BJ (cell line): ENCODE measurements at places on chromosomes 5 and 9.

GRCh38 chr9:135471791-135472640 lies 7.6 kb upstream of the PPP1R26 start:
- DNase-seq = no peak

- no peak for DNase-seq
Measured at GRCh38 chr5:120164986-120165385, 299.1 kb upstream of the PRR16 start.

DNA sequence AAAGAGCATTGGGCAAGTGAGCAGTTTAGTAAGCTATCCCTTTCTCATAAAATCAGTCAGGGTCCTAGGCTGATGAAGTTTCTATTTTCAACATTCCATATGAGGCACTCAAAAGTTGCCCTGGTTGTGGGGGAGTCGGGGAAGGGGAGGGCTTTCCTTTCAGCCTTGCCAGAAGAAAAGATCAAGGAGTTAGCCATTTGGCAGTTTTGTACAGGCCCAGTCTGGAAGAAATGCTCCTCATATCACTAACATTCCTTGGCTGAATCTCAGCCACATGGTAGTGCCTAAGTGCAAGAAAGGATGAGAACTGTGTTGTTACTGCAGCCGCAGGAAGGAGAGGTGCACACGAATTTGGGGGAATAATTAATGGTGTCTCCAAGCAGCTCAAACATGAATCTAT lies 60.8 kb downstream of the ZNF474 start:
- no peak for DNase-seq

GRCh38 chr5:152376886-152377285 lies 28.2 kb downstream of the NMUR2 start:
- DNase-seq = no peak

GRCh38 chr5:57476601-57477056 lies 6.0 kb downstream of the ACTBL2 start:
- no peak for DNase-seq

DNA sequence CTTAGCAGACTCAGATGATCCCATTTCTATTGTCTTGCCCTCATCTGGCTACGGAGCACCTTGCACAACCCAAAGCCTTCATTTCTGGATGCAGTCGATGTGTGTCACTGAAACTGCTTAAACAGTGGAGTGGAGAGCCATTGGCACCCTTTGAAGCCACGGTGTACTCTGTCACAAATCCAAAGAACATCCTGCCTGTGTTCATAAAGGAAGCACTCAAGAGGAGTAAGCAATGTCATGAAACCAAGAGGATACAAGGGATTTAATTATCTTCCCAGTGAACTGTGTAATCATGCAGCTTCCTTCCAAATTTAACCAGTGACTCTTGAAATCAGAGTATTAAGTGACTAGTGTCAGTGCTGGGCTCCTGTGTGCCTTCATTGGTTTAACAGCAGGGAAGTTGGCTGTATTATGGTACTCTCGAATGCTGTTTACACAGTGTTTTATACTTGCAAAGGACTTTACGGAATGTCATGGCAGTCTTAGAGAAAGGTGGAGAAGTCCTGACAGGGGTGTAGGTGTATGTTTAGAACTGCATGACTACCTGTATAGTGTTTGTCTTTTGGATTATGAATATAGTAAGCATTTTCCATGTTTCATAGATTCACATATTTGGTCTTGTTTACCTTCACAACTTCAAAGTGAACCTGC lies 41.9 kb downstream of the CD180 start:
- DNase-seq = no peak

DNA sequence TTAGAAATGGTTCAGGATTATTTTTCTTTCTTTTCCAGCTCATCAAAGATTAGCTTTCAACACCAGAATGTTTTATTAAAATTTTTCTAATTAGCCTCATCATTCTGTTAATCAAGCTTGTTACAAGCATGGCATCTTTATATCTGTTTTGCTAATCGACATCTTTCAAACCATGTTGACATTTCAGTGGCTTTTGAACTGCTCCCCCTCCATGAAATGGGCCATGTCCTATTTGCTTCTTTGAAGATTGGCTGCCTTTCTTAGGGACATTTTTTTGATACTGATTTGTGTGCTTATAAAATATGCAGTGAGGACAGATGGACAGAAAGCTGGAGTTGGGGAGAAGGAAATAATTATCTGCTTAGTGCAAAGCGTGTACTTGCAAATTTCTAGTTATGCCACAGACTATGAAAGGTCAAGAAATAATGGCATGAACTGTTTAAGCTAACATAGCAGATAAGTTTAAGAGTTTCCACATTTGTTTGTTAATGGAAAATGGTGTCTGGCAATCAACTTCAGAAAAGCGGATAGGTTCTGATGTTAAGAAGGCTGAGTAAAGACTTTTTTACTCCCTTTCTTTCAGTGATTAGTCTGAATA lies 27.5 kb downstream of the BTF3 start:
- DNase-seq = no peak

DNA sequence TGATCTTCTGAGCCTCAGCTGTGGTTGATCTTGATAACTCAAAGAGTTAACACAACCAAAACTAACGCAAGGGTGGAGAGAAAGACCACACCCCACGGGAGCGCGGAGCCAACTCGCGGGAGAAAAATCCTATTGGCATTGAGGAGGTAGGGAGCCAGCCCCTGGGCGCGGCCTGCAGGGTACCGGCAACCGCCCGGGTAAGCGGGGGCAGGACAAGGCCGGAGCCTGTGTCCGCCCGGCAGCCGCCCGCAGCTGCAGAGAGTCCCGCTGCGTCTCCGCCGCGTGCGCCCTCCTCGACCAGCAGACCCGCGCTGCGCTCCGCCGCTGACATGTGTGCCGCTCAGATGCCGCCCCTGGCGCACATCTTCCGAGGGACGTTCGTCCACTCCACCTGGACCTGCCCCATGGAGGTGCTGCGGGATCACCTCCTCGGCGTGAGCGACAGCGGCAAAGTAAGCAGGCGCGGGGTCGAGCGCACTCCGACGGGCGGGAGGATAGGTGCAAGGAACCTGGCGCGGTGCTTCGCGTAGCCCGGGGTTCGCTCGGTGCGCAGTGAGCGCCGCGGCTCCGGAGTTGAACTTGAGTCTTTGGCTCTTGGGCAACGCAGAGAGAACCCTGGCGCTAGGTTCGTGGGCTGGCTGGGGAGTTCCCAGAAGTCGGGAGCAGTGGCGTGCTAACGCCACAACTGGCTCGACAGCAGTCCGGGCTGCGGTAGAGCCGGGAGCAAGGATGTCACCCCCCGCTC lies at the start of gene GDA:
TSS of gene GDA (plus strand) at position 210 of the 745 bp plus-strand sequence. CDS start at position 330, 120 bp downstream.
- no peak for DNase-seq

- no peak for DNase-seq
Measured at GRCh38 chr5:87650284-87650683, 237.6 kb upstream of the CCNH start.

- DNase-seq = no peak
Measured at GRCh38 chr5:100852988-100853449, 50.1 kb downstream of the ST8SIA4 start.

DNA sequence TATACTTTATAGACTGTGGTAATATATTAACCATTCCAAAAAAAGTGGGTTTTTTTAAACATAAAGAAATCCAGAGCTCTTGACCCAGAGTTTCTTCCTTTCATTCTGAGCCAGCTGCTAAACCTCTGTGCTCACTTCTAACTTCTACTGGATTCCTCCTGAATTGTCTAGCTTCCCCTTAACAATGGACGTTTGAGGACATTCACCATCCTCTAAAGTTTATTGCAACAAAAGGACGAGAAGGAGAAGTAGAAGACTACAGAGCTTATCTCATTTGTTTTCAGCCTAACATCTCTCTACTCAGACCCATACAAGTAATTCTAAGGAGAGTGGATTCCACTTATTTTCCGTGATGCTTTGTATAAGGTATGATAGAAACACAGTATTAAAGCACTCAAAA lies 284.2 kb downstream of the MAST4 start:
- no peak for DNase-seq

- DNase-seq = no peak
Measured at GRCh38 chr5:63961125-63961597, 1.1 kb downstream of the HTR1A start.

DNA sequence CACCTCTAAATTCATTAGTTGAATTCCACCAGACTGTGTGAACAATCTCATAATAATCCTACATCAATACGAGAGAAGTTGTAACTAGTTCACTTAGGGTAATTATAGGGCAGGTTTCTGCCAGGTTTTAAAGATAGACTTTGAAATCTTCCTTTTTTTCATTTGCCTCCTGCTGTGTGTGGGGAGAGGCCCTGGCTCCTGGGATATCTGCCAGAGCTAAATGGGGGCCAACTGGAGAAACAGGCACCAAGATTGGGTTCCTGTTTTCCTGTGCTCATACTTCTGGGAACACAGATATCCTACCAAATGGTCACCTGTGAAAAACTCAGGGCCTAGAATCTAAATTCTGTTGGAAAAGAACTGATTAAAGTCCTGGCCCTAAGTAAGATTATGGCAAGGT lies 42.3 kb downstream of the SH3RF2 start:
- DNase-seq = no peak

DNA sequence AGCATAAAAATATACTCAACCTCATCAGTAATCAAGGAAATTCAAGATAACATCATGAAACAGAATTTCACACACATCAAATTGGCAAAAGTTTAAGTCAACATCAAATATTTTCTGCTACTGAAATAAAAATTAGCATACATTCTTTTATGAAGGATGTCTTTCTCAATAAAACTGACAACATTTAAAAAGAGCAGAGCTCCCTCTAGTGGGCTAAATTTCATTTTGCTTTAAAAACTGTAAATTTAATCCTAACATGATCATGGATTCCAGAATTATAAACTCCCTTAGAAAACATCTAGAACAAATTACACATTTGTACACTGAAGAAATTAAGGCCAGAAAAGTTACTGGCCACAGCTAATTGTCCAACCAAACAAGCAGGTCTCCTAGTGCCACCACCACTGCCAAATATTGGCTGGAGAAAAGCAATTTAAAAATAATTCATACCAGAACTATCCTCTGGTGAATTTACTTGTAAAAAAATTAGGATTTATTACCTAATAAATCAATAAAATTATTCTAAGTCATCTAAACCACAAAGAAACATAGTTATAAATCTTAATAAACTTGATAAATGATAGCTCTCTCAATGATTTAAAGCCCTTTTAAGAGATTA lies 31.2 kb downstream of the DEPDC1B start:
- no peak for DNase-seq

- no peak for DNase-seq
Measured at GRCh38 chr5:14457476-14457875, 124.1 kb upstream of the OTULINL start.

DNA sequence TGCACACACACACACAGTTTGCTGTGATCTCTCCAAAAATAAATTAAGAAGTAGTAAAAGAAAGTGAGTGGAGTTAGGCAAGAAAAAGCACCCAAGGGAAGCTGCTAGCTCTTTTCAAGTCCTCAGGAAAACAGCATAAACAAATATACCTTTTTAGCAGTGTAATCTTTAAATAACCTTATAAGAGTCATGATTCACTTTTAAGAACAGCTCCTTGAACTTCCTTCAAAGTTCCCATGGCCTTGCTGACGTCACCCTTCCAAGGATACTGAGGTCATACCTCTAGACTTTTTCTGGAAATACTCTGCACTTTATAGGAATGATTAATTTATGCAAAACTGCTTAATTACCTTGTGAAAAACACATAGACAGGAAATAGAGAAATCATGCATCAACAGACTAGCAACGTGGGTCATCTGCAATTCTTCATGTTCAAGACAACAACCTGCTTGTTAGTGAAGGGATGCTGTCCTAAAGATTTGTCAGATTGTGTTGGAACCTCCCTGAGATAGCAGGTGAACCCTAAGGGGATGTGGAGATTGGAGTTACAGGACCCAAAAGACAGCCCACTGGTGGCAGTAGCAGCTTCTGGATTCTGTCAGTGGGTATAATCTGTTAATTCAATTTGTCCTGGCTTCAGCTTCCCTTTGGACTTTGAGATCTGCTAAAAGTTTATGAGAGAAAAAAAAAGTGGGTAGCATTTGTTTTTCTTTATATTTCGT lies 229.0 kb downstream of the ELAVL2 start:
- DNase-seq = no peak

DNA sequence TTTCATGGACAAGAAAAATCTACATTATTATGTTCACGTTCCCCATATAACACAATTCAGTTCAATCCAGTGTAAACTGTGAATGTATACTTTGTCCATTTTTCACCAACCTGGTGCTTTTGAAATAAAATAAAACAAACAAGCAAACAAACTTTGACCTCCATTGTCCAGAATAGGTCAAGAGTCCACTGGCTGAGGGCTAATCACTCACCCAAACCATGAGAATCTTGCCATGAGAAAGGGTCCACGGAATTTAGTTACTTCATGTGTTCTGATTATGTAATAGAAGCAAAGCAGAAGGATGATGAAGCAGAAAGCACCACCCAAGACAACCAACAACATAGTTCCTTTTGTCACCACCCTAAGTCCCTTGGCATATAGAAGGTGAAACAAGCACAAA lies 28.7 kb downstream of the DIAPH1 start:
- DNase-seq = no peak

DNA sequence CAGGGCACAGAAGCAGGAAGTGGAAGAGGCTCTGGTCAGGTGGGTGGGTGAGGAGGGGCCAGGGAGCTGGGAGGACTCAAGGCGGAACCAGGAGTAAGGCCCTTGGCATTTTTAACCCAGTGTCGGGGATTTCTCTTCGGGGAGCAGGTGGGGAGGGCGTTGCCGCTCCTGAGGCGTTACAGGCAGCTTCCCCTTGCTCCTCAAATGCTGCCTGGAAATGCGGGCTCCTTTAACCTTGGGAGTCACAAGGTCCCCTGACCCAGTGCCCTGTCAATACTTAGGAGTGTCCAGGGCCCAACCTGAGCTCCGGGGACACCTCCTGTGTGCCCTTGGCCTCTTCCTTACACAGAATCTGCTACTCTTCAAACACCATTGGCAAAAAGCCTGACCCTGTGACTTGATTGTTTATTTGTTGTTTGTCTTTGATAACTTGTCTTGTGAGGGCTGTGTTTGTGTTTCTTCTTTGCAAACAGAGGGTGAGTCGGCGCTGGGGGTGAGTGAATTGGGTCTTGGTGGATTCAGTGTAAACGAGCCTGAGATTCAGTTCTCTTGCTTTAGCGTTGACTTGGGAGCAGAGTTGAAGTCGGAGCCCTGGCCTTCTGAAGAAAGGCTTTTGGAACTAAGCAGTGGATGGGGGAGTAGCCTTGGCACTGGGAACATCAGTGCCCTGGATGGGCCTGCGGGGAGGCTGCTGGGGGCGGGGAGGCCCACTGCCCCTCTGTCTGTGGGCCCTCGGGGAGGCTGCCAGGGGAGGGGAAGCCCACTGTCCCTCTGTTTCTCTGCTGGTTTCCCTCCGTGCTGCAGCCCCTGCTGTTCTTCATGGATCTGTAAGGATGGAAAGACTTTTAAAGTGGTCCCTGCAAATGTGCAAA lies 300.7 kb upstream of the IRX4 start:
- DNase-seq = no peak

DNA sequence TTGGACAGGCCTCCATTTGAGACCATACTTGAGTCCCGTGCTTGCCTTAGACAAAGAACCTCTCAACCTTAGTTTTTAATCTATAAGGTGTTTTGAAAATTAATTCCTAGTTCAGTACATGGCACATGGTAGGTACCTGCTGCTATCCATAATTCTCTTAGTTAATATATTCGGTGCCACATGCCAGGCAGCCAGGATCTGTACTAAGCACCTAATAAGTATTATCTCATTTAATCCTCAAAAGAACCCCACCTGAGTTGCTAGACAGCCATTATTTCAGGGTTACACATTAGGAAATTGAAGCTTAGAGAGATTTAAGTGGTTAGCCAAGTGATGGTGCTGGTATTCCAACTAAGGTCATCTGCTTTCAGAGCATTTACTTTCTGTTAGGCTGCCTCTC lies 29.9 kb downstream of the NSD1 start:
- no peak for DNase-seq

- no peak for DNase-seq
Measured at GRCh38 chr5:68147659-68148058, 67.9 kb upstream of the PIK3R1 start.

GRCh38 chr5:15366676-15367391 lies 133.1 kb upstream of the FBXL7 start:
- DNase-seq = no peak
